Suppressor macrophage (primary cell): ENCODE measurements at places on chromosomes 11 and 22.
A peak's percentile ranks its signal among the peaks of the same experiment; 100 is the strongest.

- DNase-seq, result no peak
Observed at GRCh38 chr11:20770414-20770946, 101.1 kb downstream of the NELL1 start.

DNA sequence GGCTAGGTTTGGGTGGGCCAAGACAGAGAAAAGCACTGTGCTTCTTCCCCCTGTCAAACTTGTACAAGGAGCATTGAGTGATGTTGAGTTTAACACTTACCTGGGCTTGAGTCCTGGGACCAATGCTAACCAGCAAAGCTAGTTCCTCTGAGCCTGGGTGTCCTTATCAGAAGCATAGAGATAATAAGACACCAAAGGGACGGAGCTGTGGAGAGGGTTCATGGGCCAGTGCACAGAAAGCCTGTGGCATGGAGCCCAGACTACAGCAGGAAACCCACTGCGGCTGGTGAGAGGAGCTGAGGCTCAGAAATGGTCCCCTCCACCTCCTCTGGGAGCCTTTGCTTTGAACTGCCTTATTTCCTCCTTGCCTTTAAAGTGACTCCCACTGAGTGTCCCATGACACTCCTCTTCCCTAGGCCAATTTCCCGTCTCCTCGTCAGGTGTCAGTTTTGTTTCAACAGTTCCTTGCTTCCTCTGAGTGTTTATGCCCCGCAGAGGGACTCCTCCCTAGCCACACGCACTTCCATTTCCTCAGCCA lies 9.4 kb downstream of the SLCO2B1 start:
- DNase-seq, result peak; percentile 64

DNA sequence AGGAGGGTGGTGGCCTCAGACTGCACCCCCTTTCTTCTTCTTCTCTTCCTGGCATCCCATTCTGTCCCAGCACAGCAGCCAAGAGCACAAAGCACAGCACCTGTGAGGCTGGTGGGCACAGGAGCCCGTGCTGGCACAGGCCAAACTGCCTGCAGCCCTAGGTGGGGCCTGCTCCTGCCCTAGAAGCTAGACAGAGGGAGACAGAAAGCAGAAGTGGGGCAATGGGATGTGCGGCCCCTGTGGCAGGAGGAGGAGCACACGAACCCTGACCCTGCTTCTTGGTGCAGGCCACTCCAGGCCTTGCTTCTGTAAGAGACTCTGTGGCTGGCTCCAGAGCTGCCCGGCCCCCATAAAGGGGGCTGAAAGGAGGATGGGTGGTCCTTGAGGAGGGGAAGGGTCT lies 3.9 kb upstream of the PTS start:
- DNase-seq, result no peak

- no peak for DNase-seq
Observed at GRCh38 chr22:38107692-38108515, 2.6 kb downstream of the BAIAP2L2 start.

GRCh38 chr11:765025-765801 lies 12.1 kb downstream of the GATD1 start:
- peak; percentile 64 for DNase-seq

- DNase-seq, result no peak
Observed at GRCh38 chr11:73156686-73157085, 14.6 kb upstream of the FCHSD2 start.

GRCh38 chr11:84384731-84385130 lies 1098.6 kb upstream of the CCDC90B start:
- DNase-seq, result peak; percentile 38

DNA sequence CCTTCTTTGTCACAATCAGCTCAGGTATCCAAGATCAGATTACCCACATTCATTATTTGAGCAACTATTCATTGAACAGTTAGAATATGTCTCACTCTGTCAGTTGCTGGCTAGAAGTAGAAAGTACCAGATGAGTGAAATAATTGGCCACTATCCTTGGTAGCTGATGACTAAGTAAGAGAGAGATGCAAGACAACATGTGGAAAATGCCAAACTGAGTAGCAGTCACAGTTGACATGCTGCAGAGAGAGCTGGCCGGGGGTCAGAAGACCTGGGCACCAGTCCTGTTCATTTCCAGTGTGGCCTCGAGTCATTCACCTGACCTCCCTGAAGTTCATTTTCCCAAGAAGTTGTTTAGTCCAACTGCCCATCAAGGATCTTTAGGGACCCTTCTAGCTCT lies 22.5 kb upstream of the SMIM35 start:
- DNase-seq, result no peak

DNA sequence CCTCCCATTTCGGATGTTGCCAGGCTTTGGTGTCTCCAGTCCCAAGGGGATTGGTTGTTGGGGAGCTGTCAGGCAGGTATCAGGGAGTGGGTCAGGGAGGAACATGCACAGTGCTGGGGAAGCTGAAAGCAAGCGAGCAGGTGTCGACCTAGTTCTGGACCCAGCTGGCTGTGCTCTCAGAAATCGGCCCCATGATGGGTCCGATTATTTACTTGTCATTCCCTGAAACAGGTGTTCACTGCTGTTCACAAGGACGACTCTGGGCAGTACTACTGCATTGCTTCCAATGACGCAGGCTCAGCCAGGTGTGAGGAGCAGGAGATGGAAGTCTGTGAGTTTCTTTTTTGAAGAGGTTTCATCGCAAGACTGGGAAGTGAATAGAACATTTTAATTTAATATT lies 76.8 kb downstream of the JAM3 start:
- no peak for DNase-seq

- no peak for DNase-seq
Observed at GRCh38 chr11:39992551-39992950, 1466.9 kb downstream of the LRRC4C start.

GRCh38 chr11:76380159-76380976 lies 564 bp downstream of the THAP12 start:
- peak; percentile 65 for DNase-seq

GRCh38 chr11:131391176-131391575 lies 20.8 kb downstream of the NTM start:
- DNase-seq, result no peak

DNA sequence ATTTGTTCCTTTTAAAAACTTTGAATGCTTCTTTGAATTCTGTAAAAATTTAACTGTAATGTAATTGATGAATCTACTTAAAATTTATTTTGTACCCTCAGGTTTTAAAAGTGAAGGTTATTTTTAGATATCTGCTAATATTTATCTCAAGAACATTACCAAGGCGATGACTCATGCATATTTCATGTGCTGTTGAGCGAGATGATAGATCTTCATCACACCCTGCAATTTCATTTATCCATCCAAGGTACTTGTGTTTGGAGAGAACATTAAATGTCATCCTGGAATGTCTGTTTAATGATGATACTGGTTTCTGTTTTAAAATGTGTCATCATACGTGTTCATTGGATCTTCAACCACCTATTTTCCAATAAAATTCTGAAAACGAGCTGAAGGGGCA lies 6.7 kb upstream of the OOSP4A start:
- DNase-seq, result no peak

DNA sequence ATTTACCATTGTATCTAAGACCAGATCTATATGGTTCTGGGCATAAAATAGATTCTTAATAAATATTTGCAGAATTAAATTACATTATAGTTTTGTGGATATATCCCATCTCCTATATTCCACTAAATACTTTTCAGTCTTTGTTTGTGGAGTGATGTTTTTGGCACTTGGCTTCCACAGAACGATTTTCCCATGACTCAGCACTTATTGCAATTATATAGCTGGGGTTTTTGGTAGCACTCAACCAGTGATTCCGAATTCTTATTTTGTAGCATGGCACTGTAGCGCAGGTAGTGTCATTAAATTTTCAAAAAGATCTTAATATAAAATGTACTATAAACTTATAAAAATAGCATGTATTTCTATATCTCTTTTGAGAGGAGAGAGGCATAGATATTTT lies 221.2 kb downstream of the TRPC6 start:
- DNase-seq, result no peak

DNA sequence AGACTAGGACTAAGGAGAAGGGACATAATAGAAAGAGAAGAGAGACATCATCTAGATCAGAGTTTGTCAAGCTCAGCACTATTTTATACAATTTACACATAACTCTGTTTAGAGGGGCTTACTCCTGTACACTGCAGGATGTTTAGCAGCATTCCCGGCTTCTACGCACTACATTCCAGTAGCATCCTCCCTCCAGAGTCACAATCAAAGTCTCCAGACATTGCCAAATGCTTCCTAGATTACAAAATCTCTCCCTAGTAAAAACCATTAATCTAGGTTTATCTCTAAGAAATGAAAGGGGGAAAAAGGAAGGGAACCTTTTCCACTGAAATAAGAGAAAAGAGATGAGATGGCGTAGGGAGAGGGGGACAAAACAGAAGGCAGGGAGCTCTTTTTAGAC lies 4.0 kb downstream of the USP28 start:
- DNase-seq, result no peak

GRCh38 chr22:19776433-19777031 lies 16.0 kb downstream of the TBX1 start:
- peak; percentile 62 for DNase-seq

GRCh38 chr22:28989035-28989464 lies 72.6 kb downstream of the C22orf31 start:
- no peak for DNase-seq

DNA sequence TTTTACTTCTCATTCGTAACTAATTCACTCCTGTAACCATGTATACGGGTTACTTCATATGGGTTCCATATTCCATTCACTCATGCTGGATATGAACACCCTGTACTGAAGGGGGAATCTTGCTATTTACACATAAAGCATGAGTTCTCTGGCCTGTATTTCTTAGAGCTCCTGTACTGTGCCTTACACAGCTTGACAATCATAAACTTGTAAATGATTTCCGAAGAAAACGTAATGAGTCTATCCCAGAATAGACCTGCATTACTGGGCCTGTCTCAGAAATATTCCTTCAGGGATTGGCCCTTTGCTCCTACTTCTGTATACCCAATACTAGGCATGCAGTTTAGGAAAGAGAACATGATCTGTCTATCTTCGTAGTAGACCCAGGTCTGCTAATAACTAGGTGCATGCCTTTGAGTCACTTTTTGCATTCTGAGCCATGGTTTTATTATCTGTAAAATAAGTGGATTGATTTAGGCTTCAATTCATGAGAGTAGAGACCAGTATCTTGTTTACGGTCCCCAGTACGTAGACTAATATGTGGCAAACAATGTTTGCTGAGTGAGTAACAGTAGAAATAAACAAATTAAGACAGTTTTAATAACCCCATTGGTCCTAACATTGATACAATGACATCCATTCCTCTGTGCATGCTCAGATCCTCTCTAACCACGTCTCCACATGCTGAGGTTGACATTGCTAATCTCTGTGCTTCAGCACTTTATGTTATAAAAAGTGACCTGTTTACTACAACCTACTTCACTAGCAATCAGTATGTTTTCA lies 1.2 kb downstream of the CCDC34 start:
- DNase-seq, result no peak

- DNase-seq, result no peak
Observed at GRCh38 chr11:133936136-133936535, 20.6 kb downstream of the IGSF9B start.
